T-helper 2 cell treated with Interferon-gamma antibody and Interleukin-4, amounts not matched to agents 5 μg/mL and 100 μg/mL, for 36 hours (primary cell): ENCODE measurements at places on chromosomes 12 and 14.
A peak's percentile ranks its signal among the peaks of the same experiment; 100 is the strongest.

GRCh38 chr12:128266541-128267130, 334 bp upstream of the TMEM132C start:
- DNase-seq, result no peak

DNA sequence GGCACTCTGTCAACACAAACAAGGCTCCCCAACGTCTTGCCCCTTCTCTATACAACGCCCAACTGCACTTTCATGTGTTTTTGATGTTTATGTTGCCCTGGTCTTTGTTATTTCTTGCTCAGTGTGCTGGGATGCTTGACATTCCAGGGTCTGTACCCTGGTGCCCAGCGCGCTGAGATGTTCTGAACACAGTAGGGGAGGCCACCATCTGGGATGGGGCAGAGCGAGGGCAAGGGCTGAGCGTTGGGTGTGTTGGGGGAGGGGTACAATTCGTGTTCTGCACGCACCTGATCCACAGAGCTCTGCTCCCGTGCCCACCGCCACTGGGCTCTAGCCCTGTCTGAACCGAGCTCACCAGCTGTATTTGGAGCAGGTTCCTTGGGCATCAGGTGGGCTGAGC, 52.9 kb downstream of the ISCA2 start:
- DNase-seq, result no peak

DNA sequence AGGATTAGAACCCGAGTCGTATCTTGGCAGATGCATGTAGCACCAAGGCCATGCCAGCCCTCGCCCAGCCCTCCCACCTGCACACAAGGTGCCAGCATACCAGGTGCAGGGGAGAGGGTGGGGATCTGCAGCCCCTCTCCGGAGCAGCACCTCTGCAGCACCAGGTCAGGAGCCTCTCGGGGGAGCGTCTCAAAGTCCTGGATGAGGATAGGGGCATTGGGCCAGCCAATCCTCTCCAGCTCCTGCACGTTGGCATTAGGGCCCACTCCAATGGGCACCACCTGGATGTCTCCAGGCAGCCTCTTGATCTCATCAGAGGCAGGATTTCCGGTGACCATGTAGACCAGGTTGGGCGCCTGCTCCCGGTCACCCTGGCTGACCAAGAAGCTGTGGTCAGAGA, 73.2 kb upstream of the ANO2 start:
- no peak for DNase-seq

DNA sequence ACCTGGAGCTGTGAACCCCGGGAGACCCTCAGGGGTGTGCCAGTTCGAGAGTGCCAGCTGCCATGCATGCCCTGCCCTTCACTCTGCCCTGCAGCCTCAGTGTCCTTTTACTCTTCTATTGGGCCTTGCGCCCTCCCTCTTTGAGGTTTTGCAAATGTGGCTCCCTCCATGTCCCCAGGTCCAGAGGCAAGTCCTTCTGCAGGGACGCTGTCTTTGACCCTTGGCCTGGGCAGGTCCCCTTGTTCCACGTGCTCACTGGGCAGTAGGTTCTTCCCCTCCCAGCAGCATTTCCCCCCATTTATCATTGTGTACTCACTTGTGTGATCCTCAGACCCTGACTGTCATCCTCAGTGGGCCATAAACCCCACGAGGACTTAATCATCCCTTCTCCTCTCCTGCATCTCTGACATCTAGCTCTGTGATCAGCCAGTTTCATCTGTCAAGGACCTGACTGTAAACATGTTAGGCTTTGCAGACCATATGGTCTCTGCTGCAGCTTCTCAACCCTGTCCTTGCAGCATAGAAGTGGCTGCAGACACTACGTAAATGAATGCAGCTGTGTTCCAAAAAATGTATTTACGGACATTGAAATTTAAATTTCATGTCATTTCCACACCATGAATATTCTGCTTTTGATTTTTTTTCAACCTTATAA, 36.6 kb downstream of the TSPAN9 start:
- no peak for DNase-seq

DNA sequence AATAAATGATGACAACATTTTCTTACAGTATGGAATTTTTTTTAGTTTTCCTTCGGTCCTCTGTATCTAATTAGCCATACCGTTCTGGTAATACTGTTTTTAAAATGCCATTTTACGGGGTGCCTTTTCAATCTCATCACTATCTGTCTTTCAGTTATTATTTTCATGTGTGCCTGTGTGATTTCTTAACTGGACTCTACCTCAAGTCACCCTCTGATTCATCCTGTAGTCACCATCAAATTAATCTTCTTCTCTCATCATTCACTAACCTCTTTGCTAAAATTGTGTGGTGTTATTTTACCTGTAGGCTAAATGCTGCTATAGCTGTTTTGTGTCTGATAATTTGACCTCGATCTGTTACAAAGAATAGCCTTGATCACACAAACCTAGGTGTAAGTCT, 16.0 kb upstream of the CCT2 start:
- no peak for DNase-seq

DNA sequence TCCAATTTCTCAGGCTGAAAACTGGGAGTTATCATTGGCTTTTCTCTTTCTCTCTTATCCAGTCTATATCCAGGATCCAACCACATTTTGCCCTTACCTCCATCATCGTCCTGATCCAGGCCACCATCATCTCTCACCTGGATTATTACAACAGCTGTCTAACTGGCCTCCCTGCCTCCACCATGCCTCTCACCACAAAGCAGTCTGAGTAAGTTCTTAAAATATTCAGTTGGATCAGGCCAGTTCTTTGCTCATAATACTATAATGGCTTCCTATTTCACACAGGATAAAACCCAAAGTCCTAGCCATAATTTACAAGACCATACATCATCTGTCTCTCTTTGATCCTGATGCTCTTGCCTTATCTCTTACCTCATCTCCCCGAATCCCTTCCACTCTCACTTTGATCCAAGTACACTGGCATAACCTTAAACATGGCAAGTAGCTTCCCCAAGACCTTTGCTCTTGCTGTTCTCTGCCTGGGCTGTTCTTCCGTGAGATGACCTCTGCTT, 133.4 kb upstream of the RAP1B start:
- no peak for DNase-seq

DNA sequence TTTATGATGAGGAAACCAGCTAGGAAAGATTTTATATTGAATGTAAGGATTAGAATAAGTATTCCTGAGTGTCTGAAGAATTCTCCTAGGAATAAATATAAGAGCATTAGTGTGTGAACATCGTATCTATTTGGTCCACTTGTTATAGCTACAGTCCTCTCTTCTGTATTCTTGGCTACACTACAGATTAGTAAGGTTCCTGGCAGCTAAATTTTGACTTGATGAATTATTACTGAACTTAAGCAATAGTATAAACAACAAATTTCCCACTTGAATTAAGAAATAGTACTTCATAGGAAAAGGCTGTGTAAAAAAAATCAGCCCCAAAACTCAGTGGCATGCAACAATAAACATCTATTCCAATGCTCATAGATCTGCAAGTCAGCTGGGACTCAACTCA, 138.4 kb upstream of the G2E3 start:
- DNase-seq, result no peak

- DNase-seq, result no peak
Observed at GRCh38 chr12:103824845-103825244, 16.2 kb downstream of the NT5DC3 start.

GRCh38 chr14:92400579-92401444, 77.8 kb downstream of the SLC24A4 start:
- no peak for DNase-seq

- no peak for DNase-seq
Observed at GRCh38 chr12:11758510-11759493, 109.3 kb downstream of the ETV6 start.

GRCh38 chr14:71720978-71721624, 211.1 kb upstream of the RGS6 start:
- no peak for DNase-seq

DNA sequence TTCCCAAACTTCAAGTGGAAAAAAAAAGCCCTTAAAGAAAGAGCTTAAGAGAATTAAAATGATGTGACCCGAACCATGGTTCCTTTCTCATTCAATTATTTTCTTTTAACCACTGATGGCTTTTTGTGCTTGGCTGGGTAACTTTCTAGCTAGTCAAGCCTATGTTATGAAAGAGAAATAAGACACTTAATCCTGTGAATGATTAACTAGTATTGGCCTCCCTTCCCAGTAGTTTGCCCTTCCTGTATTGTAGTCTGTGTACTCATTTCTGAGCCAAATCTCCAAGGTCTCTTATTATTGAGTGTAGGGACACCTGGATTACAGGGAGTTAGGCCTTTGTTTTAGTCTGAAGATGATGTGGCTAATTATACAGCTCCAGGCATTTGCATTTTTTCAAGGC, 353.0 kb downstream of the RAD51B start:
- no peak for DNase-seq

DNA sequence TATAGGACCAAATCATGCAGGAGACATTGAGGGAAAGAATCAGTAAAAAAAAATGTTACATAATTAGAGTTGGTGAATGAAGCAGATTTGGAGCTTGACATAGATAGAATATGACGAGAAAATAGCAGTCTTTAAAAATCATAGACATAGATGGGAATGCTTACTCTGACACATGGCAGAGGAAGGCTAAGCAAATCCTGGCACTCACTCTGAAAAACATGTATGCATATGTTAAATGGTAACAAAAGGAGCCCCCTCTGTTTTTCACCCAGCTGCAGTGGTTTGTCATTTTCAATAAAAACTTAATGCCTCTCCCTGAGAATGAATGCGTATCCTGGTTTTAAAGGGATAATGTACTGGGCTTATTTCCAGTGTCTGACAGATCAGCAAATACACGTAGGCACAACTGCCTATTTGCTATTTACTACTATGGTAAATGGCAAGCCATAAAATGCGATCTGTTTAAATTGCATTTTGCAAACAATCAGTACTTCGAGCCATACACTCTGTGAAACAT, 561.2 kb upstream of the SEL1L start:
- DNase-seq, result no peak

DNA sequence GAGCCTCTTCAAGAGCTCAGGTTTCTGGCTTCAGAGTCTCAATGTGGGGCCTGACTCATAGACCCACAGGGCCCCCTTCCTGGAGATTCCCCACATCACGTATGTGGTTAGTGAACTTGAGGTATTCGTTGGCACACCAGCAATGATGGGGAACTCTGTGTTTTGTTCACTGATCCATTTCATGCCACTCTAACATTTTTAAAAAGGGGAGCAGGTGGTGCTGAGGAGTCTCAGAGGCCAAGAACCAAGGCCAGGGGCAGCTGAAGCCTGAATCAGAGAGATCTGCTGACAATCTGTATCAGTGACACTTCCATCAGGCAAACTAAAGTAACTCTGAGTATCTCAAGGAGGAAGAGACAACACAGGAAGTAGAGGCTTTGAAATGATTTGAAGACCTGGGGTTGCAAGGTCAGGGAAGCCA, 323.4 kb downstream of the VRK1 start:
- peak; percentile 67 for DNase-seq
